ENCODE measurements at places on chromosomes 6 and 20.
A peak's percentile ranks its signal among the peaks of the same experiment; 100 is the strongest.

- DNase-seq: no peak
Observed at GRCh38 chr6:46015119-46015968, at the start of gene CLIC5. Gene CLIC5 (minus strand): TSS chr6:46015860. CDS start chr6:46015542, 318 bp downstream.

DNA sequence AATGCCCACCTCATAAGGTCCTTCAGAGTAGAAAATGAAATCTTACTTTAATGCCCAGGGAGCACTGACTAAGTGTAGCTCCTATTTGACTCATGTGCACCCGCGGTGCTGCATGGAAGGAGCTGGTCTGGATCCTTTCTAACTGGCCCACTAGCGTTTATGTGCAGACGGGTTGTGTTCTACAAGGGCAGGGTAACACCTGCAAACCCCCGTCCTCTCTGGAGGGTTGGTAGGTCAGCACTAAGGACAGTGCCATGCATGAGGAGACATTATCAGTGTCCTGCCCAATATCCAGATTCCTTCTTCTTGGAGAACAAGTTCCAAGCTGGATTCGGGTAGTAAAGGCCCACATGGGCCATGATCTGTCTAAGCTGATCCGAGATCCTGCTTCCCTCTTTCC lies 140.3 kb downstream of the ANKRD60 start:
- DNase-seq: no peak

GRCh38 chr6:38955861-38956260 lies 92.7 kb upstream of the GLP1R start:
- DNase-seq: no peak

DNA sequence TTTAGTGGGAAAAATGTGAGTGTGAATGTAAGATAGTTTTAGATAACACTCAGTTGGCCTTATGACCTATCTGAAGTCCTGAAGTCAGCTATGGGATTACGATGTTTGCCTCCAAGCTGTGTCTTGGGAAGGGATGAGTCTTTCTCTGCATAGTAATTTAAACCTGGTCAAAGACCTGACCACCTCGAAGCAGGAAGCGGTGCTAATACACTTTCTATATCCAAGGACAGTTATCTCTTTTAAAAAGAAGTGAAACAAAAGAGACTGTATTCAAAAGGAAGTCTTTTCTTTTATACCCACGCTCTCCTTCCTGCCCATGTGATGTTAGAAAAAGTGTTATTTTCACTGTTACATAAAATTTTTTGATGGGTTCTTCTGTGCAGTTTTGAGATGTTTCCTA lies 94.9 kb downstream of the JARID2 start:
- DNase-seq: no peak

GRCh38 chr6:93806409-93807270 lies 387.3 kb upstream of the EPHA7 start:
- no peak for DNase-seq

GRCh38 chr6:112113918-112114317 lies 26.5 kb downstream of the FAM229B start:
- no peak for DNase-seq

DNA sequence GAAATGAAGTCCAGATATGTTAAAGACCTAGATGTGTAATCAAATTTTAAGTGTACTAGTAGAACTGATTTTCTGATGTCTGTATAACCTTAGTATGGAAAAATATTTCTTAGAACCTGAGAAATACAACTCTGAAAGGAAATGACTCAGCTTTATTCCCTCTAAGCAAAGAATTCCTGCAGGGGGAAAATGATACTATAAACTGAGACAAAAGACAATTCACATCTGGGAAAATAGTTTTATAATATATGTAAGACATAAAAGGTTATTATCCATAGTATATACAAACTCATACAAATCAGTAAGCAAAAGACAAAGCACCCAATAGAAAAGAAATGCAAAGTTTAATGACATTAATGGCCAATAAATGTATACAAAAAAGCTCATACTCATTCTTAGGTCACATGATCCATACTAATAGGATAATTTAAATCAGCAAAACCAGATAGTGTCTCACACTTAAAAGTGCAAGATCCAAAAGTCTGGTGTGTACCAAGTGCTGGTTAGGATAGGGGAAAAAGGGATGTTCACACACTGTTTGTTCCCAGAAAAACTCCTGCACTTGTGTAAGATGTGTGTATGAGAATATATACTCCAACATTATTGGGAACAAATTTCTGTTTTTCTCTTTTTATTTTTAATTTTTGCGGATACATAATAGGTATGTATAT lies 22.6 kb downstream of the RNF217 start:
- DNase-seq: peak; percentile 56

- no peak for DNase-seq
Observed at GRCh38 chr20:18497603-18498002, 578 bp upstream of the RBBP9 start.

DNA sequence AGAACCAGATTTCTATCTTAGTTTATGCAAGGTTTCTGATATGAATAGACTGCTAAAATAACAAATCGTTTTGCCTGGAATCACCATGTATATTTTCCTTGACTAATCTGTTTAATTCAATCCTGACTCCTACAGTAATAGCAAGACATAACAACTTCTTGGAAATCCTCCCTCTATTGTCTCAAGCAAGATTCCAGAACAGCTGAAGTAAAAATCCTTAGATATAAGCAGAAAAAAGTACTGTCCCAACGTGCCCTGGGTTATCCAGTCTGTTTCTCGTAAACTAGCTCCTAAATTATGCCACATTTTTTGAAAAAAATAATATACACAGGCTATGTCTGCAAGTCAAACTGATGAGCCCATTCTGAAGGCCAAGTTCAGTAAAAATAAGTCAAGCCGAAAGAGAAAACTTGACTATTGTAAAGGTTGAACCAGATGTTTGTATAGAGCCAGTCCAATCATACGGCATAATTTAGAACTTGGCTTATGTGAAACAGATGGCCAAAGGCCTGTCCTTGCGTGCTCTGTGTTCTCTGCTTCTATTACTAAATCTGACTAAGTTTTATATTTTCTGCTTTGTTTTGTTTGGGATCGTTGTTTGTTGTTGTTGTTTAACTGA lies 341.6 kb upstream of the NRSN1 start:
- DNase-seq: no peak

DNA sequence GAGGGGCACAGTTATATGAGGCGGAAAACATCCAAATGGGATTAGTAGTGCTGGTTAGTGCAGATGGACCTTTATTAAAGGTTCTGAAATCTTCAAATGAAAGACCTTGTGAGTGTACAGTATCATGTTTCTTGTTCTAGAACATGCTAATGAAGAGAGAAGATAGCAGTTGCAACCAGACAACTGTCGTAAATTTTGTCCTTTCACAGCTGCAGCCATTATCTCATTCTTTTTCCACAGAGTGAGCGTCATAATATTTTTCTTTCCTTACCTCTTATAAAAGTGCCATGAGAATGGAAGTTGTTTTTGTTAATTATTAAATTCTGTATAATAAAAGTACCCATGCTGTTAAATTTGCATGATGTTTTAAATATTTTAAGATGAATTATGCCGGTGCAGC lies 4.4 kb upstream of the C6orf163 start:
- no peak for DNase-seq

DNA sequence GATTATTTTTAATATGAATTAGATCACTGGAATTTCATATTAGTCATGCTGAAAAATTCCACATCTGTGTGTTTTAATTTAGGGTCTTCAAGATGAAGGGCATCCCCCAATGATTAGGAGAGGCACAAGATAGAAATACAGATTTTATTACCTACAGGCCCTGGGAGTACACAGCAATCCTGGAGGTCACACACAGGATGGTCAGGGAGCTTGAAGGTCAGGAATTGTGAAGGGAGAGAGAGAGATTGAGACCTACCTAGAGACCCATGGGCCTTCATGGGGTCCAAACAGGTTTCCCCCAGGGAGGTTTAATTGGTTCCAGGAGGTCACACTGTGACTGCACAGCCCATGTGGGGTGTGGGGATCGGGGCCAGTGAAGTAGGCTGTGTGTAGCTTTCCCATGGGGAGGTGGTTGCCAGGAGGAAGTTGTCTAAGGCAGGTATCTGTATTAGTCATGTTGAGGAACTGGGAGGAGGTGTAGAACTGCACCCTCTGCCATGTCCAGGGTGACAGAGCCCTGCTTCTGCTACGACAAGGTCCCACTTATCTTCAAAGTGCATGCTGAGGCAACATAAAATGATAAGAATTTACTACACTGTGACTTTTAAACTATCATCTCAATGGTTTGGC lies 18.3 kb downstream of the SNX9 start:
- no peak for DNase-seq

DNA sequence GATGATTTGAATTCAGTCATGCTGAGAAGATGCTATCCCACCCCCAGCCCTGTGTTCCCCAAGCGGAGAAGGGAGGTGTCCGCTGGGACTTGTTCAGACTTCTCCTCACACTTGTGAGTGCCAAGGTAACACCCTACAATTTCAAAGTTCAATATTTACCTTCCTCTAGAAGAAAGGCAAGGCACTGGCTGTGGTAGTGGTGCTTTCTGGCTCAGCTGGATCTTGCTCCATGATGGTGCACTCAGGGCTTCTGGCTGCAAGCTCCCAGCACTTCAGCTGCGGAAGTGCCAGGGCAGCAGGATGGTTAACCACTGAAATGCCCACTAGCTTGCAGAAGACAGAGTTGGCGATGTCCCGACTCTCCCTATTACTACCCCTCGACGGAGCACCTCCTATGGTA lies 135.4 kb downstream of the MTFR2 start:
- DNase-seq: no peak

Measured in EL (cell line).